Stimulated activated CD4-positive, alpha-beta T cell treated with anti-CD3 and anti-CD28 coated beads, Interleukin-12 subunit alpha, Interleukin-12 subunit beta, amount 100 ng/mL, for 48 hours (primary cell): ENCODE measurements at places on chromosomes 11 and 22.

DNA sequence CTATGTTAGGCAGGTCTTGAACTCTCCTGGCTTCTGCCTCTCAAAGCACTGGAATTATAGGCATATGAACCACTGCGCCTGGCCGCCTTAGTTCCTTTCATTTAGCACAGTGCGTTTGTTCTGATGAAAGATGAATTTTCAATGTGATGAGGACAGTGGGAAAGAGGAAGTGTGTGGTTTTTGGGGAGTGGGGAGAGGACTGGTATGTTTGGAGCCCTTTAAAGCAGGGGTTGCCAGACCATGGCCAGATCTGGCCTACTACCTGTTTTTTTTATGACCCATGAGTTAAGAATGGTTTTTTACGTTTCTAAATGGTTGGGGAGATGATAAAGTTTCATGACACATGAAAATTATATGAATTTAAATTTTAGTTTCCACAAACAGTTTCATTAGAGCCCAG lies 12.5 kb downstream of the ATXN10 start:
- no peak for DNase-seq

GRCh38 chr11:11036848-11037732 lies 179.2 kb upstream of the ZBED5 start:
- no peak for DNase-seq

- DNase-seq = no peak
These were observed 38.3 kb upstream of the TH start for GRCh38 chr11:2209900-2210321.

DNA sequence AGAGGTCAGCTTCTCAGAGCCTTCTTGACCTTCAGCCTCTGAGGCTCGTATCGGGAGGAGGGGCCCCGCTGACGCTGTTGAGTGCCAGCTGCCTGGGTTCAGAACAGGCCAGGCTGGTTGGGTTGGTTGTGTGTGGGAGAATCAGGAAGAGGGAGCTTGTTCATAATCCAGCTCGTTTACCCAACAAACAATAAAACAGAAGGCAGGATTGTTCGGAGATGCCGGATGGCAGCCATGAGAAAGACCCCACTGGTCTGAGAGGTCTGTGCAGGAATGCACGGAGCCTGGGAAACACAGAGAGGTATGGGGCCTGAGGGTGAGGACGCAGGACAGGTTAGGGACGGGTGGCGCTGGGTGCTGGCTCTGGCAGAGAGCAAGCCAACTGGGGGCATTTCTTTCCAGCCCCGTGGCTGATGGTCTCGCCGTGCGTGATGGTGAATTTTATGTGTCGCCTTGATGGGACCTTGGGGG lies 31.6 kb upstream of the SHANK2 start:
- no peak for DNase-seq

DNA sequence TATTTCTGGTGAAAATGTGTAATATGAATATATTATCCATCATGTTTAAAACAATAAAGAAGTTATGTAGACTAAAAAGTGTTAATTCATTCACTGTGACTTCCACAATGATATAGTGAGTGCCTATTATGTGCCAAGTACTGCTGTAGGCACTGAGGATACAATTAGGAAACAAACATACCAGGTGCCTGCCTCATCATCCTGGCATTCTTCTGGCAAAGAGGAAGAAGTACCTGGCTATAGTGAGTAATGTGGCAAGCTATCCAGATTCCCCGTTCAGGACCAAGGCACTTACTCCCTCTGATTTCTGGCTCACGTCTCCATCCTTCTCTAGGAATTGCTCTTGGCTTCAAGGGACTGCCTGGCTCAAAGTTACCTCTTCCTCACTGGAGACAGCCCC lies 77.5 kb upstream of the CLMP start:
- no peak for DNase-seq
